ENCODE measurements at places on chromosomes 7 and 10.
A peak's percentile ranks its signal among the peaks of the same experiment; 100 is the strongest.

GRCh38 chr10:95998255-95998784 is 45.1 kb upstream of the CCNJ start:
- DNase-seq = no peak

DNA sequence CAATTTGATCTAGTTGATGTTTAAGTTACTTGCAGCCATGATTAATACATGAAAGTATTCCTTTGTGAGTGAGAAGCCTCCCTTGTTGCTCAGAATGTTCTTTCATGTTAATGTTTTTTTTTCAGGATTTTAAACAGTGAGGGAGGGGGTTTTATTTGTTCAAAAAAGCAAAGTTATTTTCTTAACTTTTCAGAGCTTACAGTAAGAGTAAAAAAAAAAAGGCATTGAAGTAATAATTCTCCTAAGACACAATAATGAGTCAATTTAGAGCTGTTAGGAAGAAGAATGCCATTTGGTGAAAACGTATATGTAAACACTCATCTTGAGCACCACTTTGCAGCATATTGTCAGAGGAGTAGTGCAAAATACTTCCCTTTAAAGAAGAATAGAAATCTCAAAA is 105.8 kb downstream of the SEMA3A start:
- DNase-seq = no peak

GRCh38 chr10:126216632-126216961 is 171.7 kb downstream of the ADAM12 start:
- no peak for DNase-seq

GRCh38 chr7:80135309-80136104 is 876 bp downstream of the GNAI1 start:
- DNase-seq = no peak

DNA sequence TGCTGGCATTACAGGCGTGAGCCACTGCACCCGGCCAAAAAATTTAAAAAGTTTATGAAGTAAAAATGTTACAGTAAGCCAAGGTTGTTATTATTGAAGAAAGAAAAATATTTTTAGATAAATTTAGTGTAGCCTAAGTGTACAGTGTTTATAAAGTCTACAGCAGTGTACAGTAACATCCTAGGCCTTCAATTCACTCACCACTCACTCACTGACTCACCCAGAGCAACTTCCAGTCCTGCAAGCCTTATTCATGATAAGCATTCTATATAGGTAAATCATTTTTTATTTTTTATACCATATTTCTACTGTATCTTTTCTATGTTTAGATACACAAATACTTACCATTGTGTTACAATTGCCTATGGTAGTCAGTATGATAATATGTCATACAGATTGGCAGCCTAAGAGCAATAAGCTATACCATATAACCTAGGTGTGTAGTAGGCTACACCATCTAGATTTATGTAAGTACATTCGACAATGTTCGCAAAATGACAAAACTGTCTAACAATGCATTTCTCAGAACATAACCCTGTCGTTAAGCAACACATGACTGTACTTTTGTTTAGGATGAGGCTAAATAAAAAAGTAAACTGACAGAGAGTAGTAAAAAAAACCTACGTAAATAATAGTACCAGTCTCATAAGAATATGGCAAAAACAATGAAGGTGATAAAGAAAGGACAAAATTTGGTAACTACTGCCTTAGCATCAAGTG is 77.8 kb upstream of the FAM133B start:
- no peak for DNase-seq

GRCh38 chr10:77016278-77016815 is 621.3 kb downstream of the KCNMA1 start:
- no peak for DNase-seq

DNA sequence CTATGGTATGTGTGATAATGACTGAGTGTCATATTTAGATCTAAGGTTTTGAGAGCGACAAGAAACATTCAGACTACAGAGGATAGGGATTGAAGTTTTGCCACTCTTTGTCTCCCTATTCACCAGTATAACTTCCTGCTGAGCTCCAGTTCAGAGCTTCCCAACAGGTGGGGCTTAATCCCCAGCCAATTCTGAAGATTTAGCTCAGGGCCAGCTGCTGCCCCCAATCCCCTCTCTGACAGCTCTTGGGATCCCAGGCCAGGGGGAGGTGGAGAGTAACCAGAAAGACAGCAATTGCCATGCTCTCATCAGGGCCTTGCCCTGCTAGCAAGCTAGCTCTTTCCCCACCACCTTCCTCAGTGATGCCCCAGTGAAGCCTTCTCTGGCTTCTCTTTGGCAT is 57.8 kb downstream of the TRIL start:
- no peak for DNase-seq

DNA sequence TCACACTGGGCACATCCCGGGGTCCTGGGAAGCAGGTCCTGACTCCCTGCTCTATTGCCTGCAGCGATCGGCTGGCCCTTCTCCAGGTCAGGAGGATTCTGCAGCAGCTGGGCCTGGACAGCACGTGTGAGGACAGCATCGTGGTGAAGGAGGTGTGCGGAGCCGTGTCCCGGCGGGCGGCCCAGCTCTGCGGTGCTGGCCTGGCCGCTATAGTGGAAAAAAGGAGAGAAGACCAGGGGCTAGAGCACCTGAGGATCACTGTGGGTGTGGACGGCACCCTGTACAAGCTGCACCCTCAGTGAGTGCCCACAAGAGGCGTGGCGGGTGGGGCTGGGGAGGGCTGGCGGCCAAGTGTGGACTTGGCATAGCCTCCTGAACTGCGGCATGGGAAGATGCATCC is 12.8 kb upstream of the HK1 start:
- no peak for DNase-seq

DNA sequence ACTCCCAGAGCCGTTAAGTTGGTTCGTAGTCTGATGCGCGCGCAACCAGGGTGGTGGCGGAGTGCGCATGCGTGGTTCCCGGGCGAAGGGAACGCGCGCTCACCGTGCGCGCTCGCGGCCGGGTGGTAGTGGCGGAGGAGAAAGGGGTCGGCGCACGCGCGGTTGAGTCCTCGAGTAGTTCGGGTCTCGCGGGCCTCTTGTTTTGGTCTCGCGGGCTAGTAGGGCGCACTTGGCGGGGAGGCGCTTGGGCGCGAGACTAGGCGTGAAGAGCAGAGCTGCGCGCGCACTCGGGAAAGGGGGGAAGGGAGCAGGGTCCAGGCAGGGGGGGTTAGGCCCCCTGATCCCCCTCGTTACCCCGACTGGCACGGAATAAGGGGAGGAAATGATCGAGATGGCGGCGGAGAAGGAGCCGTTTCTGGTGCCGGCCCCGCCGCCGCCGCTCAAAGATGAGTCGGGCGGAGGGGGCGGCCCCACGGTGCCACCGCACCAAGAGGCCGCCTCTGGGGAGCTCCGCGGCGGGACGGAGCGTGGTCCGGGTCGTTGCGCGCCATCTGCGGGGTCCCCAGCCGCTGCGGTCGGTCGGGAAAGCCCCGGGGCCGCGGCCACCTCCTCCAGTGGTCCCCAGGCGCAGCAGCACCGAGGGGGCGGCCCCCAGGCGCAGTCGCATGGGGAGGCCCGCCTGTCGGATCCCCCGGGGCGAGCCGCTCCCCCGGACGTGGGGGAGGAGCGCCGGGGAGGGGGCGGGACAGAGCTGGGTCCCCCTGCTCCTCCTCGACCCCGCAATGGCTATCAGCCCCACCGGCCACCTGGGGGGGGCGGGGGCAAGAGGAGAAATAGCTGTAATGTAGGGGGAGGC is at the start of gene MEPCE:
Gene MEPCE, plus strand, starts transcription at position 195 of the 856 bp plus-strand sequence. Its CDS starts 188 bp downstream, at position 383.
- DNase-seq = peak; percentile 84

DNA sequence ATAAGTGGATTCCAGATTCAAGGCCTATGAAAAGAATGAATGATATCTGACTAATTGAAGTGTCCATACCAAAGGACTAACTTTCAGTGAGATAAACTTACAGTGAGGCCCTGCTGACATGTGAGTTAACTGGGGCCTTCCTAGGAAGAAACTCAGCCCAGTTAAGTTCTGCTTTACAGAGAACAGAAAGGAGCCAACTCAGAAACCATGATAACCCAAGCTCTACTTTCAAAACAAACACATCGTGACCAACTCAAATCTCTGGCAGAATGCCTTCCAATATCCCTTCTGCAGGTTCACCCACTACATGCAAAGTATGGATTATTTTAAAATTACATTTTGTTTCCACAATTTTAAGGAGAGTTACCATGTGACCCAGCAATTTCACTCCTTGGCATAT is 75.8 kb upstream of the MRLN start:
- DNase-seq = no peak

- no peak for DNase-seq
These were observed 9.4 kb upstream of the TES start for GRCh38 chr7:116200963-116201362.

DNA sequence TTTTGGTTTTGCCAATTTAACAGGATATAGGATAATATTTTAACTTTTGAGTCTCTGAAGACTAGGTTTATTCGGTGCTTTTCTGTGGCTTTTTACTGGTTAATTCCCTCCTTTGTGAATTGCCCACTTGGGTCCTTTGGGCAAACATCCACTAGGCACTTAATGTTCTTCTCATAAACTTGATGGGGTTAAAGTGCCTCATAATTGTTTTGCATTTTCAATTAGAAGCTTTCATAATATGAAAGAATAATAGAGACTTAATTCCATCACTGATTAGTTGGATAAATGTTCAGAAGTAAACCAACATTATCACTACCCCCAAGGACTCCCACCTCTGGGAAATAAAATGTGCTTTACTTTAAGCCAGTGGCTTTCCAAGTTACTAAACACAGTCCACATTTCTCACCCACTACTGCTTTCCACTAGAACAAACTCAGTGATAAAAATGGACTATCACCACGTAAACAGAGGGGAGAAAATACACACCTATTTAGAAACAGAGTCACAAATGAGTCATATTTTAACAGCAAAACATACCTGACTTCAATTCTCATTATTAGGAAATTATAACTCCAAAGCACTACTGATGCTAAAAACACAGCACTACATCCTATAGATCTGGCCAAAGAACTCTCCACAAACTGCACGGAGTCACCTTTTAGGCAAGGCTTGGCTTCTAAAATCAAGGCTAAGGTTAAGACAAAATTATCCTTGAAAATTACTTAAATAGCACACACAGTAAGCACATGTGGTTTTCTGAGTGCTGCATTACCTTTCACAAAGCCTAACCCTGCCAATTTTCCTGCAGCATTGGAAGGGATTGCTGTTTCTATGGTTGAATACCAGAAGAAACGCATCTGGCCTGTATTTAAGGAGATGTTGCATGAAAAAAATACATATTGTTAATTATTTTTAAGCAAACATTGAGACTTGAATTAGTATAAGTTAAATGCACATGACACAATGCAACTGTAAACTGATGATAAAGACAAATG is 41.2 kb downstream of the PARD3 start:
- DNase-seq = no peak
